ENCODE measurements at places on chromosomes 1 and 21.

DNA sequence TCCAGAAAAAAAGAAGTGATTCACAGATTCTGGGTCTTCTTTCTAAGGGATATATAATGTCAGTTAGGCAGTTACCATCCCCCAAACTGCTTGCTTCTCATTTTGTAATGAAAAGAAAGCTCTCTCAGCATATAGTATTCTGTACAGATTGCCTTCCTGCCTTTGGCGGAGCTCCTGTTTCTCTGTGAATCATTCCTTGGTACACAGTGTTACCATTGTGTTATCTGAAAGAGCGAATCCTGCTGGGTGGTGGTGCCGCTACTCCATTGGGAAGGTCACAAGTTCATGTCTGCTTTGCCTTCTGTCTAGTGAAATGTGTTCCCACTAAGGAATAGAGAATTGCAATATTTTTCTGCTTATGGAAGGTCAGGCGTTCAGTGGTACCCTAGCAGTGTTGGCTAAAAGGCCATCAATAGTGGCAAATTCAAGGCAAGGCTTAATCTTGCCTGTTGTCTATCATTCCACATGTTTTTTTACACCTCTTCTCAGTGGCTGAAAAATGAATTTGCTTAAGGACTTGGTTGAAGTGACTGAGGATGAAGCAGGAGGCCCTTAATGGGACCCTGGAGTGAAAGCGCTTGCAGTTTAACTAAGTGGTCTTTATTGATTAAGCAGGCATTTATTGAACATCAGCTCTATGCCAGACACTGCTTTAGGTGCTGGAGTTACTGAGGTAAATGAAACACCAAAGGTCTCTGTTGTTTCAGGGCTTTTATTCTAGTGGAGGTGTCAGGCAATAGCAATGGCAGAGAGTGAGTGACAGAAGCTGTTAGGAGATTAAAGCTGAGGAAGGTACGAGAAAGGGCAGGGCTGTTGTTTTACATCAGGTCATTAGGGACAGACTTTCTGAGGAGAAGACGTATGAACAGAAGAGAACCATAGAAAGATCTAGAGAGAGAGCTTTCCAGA is 186.7 kb downstream of the PDE4B start:
- DNase-seq = no peak

DNA sequence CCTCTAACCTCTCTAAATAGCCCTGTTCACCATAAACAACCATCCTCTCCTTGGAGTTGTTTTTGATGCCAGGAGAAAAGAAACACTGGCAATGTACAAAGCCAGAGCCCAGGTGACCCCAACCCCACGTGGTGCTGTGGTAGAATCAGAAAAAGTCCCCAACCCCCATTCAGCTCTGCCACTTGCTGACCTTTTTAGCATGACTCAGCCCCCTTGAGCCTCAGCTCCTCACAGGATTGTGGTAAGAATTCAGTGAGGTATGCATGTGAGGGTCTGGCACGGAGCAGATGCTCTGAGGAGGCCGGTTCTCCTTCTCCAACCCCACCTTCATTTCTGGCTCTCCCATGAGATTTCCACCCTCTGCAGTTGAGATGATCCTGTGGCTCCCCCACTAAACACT is 11.1 kb upstream of the CHI3L1 start:
- no peak for DNase-seq

DNA sequence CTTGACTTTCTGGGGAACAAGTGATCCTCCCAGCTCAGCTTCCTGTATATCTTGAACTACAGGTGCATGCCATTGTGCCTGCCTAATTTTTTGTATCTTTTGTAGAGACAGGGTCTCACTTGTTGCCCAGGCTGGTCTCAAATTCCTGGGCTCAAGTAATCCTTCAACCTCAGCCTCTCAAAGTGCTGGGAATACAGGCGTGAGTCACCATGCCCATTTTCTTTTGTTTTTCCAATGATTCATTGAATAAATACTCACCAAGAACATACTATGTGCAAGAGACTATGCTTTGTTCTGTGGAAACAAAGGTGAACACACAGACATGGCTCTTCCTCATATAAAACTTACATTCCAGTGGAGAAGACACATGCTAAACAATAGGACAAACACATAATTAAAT is 407.8 kb upstream of the DAB1 start:
- DNase-seq = no peak

DNA sequence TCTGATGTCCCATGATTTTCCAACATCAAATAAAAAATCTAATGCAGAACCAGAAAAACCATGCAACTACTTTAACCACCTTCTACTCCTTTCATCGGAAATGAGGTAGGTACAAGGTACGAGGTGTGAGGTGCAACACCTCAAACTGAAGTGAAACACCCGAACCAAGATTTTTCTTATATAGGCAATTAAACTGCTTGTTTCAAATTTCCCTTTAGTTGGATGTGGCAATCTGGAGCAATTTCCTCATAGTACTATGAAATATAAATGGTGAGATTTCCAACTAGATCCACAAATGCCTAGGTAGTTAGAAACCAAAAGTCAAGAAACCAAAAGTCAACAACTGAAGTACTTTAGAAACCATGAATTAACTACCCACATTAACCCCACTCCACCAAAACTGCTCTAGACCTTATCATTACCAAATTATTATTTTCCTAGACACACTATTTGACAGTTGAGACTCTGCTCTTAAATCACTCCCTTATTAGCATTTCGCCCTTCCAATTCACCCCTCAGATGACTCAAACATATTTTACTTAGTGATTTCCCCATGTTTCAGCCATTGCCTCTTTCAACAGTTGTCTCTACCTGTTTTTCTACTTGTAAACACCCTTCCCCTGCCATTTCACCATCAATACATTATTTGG is 37.8 kb downstream of the FUBP1 start:
- DNase-seq = no peak

DNA sequence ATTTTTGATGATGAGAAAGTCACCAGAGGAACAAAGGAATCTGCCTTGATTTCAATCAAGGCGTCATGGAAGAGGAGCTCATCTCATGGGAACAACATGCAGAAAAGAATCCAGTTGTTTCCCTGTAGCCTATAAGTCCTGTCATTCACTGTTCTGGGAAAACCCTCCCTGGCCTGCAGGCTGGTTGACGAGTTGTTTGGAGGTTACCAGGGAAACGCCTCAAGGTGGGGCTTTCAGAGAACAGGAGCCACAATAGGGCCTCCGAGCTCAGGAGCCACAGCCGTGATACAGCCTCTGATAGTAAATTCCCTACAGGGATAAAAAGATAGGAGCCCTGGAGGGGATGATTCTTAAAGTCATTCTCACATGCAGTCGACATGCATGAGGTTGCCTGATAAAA is 135.2 kb downstream of the PSMG1 start:
- DNase-seq = no peak

DNA sequence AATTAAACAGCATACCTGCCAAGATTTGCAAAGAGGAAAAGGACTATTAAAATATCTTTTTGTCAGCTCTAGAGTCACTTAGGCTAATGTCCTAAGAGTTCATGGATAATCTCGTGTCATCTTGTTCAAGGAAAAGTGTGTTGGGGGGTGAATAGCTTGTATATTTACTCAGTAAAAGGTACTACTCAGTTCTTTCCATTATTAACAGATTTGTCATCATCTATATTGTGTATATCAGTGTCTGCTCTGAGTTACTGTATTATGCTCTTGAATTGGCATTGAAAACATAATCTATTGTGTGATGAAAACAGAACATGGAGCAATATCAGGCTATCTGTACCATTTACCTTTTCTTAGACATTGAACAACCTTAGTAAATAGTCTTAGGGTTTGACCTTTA is 41.9 kb downstream of the SMG7 start:
- DNase-seq = no peak

- no peak for DNase-seq
Observed at GRCh38 chr1:170806961-170807360, 128.4 kb upstream of the MROH9 start.

GRCh38 chr1:31366796-31367195 is 6.1 kb downstream of the FABP3 start:
- no peak for DNase-seq

DNA sequence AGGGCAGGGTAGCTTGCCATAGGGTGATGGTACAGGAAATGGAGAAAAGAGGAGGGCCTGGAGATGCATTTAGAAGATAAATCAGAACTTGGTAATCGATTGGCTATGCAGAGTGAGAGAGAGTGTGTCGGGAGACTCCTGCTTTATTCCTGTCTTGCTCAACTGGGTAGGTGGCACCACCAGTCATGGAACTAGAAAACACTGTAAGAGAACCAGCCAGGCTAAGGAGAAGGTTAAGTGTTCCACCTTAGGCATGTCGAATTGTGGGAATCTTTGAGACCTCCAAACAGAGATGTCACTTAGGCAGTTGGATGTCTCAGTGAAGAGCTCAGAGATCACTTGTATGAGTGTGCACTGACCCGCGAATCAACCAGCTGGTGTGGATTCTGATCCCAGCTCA is 28.7 kb upstream of the RD3 start:
- DNase-seq = no peak

GRCh38 chr1:214360116-214360515 is 79.2 kb downstream of the SMYD2 start:
- DNase-seq = no peak

DNA sequence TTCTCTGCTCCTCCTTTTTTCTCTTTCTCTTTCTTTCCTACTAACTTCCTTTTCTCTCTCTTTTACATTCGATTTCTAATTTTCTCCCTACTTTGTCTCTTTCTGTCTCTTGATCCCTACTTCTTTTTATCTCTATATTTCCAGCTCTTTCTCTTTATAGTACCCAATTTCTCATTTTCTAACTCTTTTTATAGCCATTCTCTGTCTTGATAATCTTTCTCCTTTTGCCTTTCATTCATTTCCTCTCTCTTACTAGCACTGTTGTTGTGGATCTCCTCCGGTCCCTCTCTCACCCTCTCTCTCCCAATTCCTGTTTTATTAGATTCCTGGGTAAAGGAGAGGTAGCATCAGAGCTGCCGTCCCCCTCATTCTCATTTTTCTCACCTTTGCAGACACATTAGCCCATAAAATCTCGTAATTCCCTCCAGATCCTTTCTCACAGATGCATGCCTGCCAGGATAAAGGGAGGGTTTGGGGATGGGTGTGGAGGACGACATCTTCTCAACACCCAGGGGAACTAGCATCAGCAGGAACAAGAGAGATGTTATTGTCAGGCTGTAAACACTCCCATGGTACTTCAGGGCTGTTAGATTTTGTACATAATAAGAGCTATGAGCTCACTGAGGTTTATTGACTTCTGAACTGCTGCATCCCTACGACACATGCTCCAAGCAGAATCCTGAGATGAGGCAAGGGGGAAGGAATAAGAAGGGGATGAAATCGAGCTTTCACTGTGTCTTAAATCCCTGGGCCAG is 159.0 kb upstream of the GALNT2 start:
- DNase-seq = no peak

- DNase-seq = no peak
Observed at GRCh38 chr1:184577319-184577718, 177.3 kb downstream of the EDEM3 start.

GRCh38 chr1:32733582-32734321 is 31.2 kb upstream of the SYNC start:
- DNase-seq = no peak

DNA sequence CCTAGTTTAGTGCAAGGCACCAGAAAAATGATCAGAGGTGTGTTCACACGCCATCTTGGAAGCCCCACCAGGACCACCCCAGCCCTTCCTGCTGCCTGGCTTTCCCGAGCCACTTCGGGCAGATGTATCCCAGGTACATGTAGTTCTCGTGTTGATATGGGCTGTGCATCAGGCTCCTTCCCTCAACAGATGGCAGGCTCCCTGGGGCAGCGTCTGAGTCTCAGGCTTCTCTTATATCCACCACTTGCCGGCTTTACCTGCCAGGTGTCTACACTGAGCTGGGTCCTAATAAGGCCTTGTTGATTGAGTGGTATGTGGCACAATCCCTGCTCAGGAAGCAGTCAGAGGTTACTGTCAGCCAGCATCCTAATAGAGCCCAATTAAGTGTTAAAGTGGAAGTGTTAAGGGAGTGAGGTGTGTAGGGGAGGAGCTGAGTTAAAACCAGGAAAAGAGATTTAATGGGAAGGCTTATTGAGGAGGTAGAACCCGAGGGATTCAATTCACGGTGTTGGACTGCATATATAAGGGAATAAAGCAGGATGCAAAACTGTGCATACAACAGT is 8.5 kb downstream of the GPA33 start:
- DNase-seq = no peak

DNA sequence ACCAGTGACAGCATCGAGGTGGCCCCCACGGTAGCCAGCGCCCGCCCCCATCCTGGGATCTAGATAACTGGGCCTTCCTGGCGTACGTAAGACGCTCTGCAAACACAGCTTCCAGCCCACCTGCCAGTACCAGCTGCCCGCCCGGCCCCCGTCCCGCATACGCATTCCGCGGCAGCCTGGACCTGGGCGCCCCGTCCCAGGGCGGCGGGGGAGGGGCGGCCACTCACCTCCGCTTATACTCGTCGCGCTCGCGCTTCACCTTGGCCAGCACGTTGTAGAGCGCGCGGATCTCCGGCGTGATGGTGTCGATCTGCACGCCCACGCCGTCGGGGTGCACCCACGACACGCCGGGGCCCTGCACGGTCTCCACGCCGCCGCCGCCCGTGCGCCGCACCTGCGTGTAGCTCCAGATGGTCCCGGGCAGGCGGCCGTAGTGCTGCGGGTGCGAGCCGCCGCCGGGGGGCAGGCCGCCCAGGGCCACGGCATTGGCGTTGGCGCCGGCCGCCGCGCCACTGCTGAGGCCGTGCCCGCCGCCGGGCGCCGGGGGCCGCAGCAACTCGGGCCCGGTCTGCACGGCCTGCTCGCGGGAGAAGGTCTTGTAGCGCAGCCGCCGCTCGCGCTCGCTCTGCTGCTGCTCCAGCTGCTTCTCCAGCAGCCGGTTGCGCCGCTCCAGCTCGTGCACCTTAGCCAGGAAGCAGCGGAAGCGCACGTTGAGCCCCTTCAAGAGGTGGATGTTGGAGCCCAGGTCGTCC is 859 bp downstream of the IFFO2 start:
- no peak for DNase-seq

GRCh38 chr1:30605441-30605920 is 117.9 kb downstream of the MATN1 start:
- no peak for DNase-seq

- DNase-seq = no peak
Observed at GRCh38 chr1:9018333-9018732, 7.9 kb downstream of the SLC2A7 start.

GRCh38 chr1:91673613-91674012 is 173.0 kb downstream of the CDC7 start:
- DNase-seq = no peak

GRCh38 chr1:204174958-204175357 is 8.8 kb upstream of the REN start:
- DNase-seq = no peak

DNA sequence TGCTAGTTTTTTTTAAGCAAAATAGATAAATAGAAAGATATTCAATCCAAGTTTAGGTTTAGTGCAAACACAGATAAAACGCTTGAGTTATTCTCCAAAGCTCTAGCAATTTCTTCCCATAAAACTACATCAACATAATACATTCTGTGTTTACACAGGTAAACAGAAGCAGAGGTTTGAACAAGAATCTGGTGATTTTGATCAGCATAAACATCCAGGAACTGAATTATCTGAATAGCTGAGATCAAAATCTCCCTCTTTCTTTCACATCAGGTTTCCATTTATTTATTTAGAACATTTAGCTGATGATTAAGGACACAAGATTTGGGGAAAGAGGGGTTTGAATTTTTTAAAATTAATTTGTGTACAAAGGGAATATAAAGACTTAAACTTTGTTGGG is 1564.6 kb downstream of the MRPL39 start:
- no peak for DNase-seq

All from SW 1271 (cell line).